RPMI8226 (cell line): ENCODE measurements at places on chromosomes 4 and X.
A peak's percentile ranks its signal among the peaks of the same experiment; 100 is the strongest.

- no peak for DNase-seq
These were observed 2.9 kb downstream of the UBA6 start for GRCh38 chr4:67697860-67698687.

DNA sequence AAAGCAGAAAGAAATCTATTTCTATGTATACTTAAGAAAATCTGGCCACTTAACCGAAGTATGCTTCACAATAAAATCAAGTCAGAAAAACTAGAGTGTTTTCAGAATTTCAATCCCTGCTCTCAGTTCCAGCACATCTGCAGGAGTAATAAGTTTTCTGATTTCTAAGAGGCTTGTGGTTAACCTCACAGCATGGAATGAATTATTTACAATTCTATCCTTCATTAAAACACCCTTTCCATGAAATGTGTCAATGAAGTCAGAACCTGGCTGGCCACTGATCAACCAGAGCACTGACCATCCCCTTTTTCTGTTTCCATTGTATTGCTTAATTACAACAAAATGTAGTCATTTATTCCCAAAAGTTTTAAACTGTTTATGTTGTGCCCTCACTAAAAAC, 781.4 kb upstream of the INTU start:
- DNase-seq, result no peak

DNA sequence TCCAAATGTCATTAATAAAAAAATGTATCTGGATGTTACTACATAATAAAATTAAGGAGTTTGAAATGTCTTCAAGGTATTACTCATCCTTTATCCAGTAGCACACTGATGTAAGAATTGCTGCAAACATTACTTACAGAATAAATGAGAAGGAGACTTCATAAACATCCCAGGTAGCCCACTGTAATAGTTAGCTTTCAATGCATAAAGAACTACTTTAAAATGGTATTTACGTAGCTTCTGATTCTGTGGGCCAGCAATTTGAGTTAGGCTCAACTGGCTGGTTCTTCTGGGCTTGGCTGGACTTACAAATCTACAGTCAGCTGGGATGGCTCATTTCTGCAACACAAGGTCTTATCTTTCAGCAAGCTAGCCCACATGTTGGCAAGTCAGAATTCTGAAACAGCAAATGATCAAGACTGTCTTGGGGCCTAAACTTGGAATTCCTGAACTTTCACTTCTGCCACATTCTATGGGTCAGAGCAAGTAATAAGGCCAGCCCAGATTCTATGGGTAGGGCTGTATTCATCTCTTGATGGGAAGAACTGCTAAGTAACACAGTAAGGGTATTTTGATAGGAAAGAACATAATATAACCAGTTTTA, 522.5 kb downstream of the IQCM start:
- DNase-seq, result no peak

GRCh38 chr4:188727746-188728145, 588.5 kb downstream of the TRIML1 start:
- no peak for DNase-seq

DNA sequence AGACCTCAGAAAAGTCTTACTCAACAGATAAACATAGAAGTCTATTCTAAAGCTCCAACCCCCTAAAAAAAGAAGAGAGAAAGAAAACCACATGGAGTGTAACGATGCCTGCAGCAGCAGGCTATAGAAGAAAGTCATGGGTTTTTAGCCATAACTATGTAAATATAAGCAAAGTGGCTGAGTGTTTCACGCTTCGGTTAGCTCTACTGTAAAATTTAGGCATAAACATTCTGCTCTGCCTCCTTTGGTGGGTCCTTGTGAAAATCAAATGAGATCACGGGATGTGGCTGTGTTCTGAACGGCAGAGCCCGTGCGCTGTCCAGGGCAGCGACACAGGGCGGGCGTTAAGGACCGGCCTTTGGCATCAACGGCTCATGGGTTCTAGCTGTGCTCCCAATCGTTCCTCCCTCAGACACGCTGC, 78.4 kb downstream of the IRF2 start:
- DNase-seq, result no peak

DNA sequence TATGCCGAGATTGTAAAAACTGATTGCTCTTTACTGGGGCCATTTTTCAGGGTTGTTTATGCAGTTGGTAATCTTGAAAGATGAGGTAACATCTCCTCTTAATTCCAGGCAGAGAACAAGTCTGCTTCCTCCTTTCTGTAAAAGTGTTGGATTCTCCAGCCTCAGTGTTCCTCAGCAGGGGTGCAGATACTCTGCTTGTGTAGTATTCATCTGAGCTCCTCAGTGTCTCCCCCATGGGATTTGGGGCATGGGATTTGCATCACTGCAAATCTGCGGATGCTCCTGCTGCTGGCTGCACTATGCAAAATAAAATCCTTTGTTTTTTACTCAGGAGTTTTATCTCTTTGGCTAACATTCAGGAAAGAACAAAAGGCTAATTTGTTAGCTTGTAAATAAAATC, 104.9 kb upstream of the ATP8A1 start:
- DNase-seq, result no peak

- peak; percentile 21 for DNase-seq
These were observed 308.5 kb downstream of the EVC2 start for GRCh38 chr4:5399790-5400421.

DNA sequence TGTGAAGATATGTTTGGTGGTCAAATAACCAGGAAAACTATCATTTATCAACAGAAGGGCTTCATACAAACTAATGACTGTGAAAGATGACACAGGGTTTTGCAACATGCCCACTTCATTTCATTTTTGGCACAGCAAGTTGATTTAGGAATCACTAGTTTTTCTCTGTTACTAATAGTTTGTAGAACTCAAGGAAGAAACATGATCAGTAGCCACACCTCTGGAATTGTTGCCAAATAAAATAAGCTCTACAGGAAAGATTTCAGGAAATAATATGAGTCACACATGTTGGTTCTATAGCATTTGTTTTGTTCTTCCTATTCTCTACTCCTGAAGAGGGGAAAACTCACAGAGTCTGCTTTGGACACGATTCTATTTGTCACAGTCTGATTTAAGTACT, 255.4 kb downstream of the TLL1 start:
- DNase-seq, result no peak

- DNase-seq, result no peak
These were observed 284.1 kb downstream of the ANTXR2 start for GRCh38 chr4:79788884-79789283.

DNA sequence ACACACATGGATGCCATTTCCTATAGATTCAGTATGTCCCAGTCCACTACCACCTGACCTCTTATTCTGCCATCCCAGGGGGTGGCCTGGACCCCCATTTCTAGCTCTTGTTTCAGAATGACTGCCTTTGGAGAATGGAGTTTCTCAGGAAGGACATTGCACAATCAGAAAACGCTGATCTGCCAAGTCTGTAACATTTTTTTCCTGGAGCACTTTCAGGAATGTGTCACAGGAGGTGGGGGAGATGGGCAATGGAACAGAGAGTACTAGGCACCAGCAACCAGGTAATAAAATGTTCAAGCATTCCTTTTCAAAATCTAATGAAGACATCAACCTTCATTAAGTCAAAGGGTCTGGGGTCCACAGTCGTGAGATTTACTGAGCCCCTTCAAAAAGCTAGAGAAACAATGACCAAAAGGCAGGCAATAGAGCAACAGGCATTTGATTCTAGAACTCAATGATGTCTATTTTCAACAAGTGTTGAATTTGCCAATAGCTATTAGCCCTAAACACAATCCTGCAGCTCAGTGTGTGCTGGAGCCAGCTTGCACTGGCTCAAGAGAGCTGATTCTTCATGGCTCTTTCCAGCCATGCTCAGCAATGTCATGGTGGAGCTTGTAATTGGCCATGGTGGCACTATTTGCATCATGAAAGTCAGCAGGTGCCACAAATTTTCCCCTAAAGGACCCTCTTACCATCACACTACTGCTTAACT, 87.1 kb downstream of the KDR start:
- no peak for DNase-seq

DNA sequence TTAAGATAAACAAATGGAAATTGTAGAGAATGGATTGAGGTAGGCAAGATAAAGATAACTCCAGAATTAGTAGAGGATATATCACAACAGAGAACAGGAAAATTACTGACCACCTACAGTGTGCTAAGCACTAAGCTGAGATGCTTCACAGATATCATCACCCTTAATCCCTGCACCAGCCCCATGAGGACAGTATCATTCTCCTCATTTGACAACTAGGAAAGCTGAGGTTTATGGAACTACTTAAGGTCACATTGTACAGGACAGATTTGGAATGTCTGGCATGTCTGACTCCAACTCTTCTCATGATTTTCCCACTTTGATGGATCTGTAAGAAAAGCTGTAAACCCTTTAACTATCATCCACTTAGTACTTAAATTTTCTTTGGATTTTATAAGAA, 95.5 kb downstream of the CASK start:
- no peak for DNase-seq

GRCh38 chr4:2647403-2648158, 108.6 kb downstream of the TNIP2 start:
- no peak for DNase-seq

GRCh38 chrX:320126-320783, 1.7 kb upstream of the GTPBP6 start:
- no peak for DNase-seq

GRCh38 chr4:140769209-140769608, 13.0 kb upstream of the TBC1D9 start:
- no peak for DNase-seq

DNA sequence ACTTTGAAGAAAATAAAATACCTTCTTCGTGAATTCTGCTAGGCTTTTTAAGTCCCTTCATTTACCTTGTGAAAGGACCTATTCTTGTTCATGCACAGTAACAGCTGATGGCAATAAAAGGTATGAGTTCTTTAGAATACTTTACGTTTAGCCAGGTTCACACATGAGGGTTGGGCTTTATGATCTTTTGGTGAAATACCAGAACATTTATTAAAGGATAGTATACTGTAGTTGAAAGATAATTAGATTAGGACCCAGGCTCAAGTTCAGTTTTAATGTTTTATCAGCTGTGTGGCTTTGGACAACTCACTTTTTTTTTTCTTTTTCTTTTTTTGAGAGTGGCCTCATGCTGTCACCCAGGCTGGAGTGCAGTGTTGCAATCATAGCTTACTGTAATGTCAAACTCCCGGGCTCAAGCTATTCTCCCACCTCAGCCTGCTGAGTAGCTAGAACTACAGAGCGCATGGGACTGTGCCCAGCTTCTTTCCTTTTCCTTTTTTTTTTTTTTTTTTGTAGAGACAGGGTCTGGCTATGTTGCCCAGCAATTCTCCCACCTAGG, 28.2 kb upstream of the NEIL3 start:
- no peak for DNase-seq

- DNase-seq, result no peak
These were observed 45.6 kb upstream of the GPR78 start for GRCh38 chr4:8534611-8535010.

DNA sequence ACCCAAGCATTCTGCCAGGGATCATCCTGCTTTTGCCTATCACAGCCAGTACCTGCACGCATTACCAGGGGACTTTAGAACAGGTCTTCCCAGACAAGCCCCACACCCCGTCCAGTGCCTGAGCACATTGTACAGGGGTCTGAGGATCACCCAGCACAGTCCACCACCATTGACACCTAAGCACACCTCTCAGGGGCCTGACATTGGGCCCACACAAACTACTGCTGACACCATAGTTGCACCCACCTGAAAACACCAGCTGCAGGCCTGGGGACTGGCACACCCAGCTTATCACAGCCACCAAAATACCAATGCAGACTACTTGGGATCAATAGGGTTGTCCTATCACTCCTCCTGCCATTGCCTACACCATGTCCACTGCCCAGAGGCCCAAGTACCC, 14.7 kb upstream of the NAA11 start:
- DNase-seq, result no peak

DNA sequence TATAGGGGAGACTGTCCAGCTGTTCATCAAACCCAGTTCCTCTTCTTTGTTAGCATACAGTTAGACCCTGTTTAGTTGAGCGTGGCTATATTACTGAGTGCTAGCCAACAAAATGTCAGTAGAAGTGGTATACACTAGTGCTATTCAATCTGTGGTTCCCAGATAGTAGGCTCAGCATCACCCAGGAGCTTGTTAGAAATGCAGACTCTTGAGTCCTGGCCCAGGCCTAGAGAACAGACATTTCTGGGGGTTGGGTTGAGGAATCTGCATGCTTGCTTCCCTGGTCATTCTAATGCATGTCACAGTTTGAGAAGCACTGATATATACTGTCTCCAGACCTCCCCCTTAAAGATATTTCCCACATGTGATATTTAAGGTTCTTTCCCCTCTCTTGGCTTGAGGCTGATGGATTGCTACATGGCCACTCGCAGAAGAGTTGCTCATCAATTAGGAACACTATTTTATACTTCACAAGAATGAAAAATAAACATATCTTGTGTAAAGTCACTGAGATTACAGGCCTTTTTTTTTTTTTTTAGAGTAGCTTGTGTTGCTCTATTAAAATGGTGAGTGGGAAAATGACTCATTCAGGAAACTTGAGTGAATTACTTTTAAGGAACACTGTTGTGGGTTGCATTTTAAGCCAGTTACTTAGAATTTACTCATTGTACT, 289.0 kb downstream of the STIM2 start:
- no peak for DNase-seq
